Thymus (tissue), 14 donors: ENCODE measurements at places on chromosomes 3 and 15. TPM values are rescaled to one million over a fixed set of nuclear protein-coding genes. Genes with fewer than 3 reads are reported as not detected.

Gene C3orf22
- total RNA-seq: not detected

Gene NAALADL2
- total RNA-seq: 4.9 TPM

Gene FANCD2
- total RNA-seq: 25.5 TPM

Gene KAT2B
- total RNA-seq: 17.2 TPM

Gene TRIM42
- not detected for total RNA-seq

Gene AMIGO3
- 0.19 TPM for total RNA-seq

Gene TM2D3
- 35.9 TPM for total RNA-seq

Gene EEFSEC
- 6.5 TPM for total RNA-seq

Gene PLXNB1
- 7.7 TPM for total RNA-seq

Gene BOC
- 5.5 TPM for total RNA-seq

Gene PTH1R
- 0.80 TPM for total RNA-seq

Gene DCUN1D1
- 20.7 TPM for total RNA-seq

Gene GCNT3
- total RNA-seq: 1.1 TPM

Gene LRRK1
- 3.4 TPM for total RNA-seq
